ENCODE measurements at places on chromosomes 1 and 21. TPM values are rescaled to one million over a fixed set of nuclear protein-coding genes. Genes with fewer than 3 reads are reported as not detected.

DNA sequence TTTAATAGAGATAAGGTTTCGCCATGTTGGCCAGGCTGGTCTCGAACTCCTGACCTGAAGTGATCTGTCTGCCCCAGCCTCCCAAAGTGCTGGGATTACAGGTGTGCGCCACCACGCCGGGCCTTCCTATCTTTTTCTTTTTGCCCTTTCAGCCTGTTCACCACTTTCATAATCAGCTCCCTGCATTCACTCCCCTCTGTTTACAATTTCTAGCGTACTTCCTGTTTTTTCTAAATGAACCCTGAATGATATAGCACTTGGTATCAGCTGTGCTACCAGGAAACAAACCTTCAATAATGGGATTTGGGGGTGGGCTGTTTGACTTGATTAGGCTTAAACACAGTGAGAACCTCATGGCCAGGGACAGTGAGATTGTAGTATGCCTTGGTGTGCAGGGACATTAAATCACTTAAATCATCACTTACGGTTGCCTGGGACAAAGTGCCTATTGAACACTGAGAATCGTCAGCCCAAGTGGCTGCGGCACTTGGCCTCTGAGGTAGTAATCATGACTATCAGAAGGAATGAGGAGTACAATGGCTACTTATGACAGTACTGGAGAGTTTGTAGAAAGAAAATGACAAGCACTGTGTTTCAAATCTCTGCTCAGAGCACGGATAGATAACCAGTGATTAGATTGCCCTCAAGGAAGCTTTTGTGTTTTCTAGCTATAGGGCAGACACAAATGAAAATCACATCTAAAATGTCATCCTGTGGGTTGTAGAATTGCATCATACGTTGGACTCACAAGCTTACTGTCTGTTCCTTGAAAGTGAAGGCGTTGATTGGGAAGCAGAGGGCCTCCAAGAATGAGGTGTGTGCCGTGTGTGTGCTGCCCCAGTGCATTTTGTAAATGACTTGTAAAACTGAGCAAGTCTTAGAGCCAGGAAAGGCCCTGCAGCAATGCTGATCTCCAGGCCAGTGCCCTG, 661.8 kb downstream of the MATN1 start:
- no peak for DNase-seq

DNA sequence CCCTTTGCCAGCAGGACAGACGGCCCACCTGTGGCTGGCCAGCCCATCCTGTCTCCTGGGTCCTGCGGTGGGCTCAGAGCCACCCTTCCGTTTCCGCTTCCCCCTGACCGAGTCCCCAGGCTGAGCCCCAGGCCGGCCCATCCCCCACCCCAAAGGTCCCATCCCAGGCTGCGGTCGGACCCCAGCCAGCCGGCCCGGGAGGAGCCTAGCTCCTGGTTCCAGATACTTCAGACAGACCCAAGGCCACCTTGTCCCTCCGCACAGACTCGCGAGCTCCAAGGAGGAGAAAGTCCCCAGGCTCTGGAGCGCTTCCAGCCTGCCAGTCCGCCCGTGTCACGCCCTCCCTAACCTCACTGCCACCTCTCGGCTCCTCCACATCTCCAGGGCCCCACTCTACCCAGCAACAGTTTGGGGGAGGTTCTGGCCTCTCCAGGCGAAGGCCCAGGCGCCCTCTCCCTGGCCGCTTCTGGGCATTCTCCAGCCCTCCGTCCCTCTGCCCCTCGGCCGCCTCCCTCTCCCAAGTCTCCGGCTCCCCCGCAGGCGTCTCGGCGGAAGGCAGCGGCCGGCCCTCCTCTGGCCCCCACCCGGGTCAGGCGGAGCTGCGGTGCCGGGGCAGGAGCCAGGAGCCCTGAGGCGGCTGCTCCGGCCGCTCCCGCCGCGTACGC, 835 bp downstream of the LRRN2 start:
- no peak for DNase-seq

The OR10Z1 gene
- not detected for total RNA-seq

- DNase-seq: no peak
These were observed 1.3 kb upstream of the KRTAP10-12 start for GRCh38 chr21:44695641-44696040.

GRCh38 chr1:105243411-105243810, 1493.7 kb downstream of the AMY1C start:
- no peak for DNase-seq

Data from activated T-helper 1 cell treated with anti-CD3 and anti-CD28 coated beads, Interleukin-12 subunit alpha, Interleukin-12 subunit beta, Interleukin-2, Interleukin-4 antibody, amounts not matched to agents 30 ng/mL and 10 ng/mL and 1 ng/mL, durations not matched to agents 14 hours and 24 hours and 36 hours (primary cell).